ENCODE measurements at places on chromosomes 3 and 15.
A peak's percentile ranks its signal among the peaks of the same experiment; 100 is the strongest.

DNA sequence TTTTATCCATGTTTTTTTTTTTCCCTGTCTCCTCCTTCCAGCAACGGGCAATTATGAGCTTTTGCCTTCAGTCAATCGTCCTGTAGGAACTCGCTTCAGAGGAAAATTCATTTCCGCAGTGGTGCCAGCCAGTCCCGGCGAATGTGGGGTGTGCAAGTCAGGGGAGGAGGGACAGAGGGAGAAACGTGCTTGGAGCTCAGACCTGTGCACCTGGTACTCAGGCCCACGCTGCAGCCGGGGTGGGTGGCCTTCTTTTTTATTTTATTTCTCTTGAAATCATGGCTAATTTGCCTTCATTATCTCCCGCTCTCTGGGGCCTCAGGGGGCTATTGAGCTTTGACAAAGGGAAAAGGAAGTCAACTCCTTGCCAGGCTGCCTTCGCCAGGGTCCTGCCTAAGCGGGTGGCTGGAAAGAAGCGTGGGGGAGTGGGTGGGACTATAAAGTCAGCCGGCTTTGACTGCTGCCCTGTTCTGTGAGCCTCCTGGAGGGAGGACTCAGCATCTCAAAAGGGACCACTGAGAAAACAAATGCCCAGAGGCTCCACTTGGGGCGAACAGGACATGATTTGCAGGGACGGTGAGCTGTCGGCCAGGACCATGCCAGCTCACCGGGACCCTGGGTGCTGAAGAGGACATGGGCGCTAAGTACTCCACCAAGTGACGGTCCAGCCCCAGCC lies 5.5 kb downstream of the GRIP2 start:
- no peak for DNase-seq

DNA sequence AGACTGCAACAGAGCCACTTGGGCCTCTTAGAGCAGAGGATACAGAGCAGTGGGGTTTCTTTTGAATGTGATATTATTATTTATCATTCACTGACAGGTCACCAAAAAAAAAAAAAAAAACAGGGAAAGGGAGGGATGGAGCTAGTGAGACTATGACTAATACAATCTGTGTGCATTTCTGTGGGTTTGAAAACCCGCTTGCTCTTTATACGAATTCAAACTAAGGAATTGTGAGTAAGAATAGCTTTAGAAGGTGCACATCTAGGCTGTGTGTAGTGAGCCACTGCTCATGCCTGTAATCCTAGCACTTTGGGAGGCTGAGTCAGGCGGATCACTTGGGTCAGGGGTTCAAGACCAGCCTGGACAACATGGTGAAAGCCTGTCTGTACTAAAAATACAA lies 186.6 kb upstream of the MANF start:
- no peak for DNase-seq

DNA sequence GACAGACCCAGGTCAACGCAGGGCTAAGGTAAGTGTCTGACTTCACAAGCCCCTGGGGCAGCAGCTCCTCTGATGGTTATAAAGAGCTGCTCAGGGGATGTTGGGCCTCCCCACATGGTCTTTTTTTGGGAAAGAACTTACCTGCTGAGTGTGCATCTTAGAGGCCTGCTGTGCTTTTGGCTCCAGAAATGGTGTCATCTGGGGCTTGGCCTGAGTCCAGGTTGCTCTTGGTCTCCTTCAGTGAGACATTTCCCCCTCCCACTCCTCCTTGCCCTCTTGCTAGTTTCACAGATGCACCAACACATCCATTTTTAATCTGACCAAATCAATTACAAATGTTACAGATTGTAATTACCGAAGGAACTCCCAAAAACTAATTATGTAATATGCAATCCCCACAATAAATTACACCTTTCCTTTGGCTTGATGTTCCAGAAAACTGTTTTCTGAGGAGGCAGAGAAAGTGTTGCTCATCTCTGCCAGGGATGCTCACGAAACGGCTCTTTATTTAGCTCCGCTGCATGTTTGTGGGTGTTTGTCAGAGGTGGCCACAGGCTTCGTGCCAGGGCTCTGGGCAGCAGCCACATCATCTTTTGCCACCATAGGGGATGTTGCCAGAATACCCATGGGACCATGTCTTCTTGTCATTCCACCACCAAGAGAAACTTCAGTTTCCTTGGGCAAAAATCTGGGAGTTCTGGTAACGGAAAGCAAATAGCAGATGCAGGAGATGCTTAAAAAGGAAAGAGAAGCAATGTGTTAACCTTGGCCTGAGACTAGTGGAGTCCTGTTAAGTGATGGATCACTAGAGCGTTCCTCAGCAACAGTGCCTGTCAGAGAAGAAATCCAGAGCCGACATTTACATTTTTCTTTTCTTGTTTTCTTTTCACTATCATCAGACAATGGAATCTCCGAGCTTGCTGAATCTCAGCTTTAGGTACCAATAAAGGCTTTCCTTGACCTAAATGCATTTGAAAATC lies 799.9 kb downstream of the AGBL1 start:
- no peak for DNase-seq

DNA sequence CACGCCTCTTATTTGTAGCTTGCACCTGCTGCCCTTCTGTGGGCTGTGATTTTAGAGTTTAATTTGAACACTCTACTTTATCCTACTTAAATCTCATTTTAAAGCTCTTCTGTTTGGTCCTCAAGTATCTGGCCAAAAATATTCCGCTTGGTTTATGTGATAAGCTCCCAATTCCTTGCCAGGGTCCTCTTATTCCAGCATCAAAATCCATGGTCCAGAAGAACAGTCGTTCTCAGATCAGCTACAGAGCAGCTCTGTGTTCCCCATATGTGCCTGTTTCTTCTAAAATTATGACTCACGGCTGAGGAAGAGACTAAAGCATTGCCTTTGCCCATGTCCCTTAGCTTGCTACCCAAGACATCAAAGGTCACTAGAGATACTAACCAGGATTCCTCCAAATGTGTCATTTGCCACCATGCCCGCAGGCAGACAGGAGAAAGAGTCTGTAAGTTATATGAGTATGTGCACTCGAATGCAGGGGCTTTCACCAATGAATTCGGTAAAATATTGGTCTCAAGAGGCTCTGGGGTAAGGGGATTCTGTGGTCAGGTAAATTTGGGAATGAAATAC lies 115.2 kb upstream of the ETV5 start:
- no peak for DNase-seq

DNA sequence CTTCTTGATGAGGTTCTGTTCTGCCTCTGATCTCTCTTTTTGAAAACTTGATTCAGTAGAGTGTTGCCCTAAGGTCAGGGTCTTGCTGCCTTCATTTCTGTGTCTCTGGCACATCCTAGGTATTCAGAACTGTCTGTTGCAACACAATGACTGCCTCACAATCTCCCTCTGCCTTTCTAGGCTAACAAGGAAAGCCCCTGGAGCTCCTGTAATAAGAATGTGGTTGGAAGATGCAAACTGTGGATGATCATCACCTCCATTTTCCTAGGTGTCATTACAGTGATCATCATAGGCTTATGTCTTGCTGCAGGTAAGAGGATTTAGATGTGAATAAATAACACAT lies 7.0 kb downstream of the C3orf52 start:
- DNase-seq, result no peak

GRCh38 chr3:102478160-102478559 lies 43.3 kb downstream of the ZPLD1 start:
- DNase-seq, result no peak

GRCh38 chr3:11187681-11188080 lies 33.4 kb downstream of the HRH1 start:
- no peak for DNase-seq

DNA sequence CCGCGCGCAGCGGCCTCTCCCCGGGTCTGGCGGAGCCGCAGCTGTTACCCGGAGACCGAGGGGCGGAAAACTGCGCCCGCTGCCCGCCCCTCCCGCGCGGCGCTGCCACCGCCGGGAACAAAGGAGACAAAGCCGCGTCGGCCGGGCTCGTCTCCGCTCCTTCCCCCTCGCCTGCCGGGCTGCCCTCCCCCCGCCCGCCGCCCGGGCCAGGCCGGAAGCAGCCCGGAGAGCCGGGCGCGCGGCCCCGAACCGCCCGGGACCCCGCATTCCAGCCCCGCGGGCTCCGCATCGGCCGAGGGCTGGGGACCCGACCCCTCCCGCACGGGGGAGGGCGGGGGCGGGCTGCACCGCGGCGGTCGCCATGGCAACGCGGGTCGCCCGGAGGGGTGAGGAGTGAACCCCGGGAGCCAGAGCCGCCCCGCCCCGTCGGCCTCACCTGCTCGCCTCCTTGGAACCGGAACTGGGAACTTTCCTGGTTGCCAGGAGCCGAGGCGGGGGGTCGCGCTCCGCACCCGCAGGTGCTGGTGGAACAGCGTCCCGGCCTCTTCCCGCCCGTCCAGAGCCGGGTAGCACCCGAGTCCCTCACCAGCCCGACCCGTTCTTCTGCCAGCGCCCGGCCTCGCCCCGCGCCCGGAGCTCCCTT lies 448 bp downstream of the PLXNB1 start:
- DNase-seq, result peak; percentile 42

DNA sequence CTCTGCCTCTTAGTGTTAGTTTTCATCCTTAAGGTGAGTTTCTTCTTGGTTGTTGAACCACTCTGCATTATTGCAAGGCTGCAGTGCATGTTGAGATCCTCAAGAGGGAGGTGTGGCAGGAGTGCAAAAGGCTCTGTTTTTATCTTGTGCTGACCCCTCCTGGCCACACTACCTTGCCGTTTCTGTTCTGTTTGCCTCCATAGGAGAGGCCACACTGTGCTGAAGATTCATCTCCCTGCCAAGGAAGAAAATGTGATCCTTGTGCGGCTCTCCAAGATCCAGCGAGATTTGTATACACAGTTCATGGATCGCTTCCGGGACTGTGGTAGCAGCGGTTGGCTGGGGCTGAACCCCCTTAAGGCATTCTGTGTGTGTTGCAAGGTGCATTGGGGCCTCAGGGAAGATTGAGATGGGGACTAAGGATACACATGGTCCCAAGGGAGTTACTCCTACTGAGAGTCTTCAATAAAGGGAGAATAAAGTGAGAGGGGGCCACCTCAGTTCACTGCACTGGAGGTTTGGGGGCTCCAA lies 33.0 kb upstream of the TEX264 start:
- DNase-seq, result peak; percentile 73
